Stimulated activated CD4-positive, alpha-beta T cell treated with anti-CD3 and anti-CD28 coated beads, Interleukin-15, amount 100 ng/mL, for 48 hours (primary cell): ENCODE measurements at places on chromosomes 2 and 18.

DNA sequence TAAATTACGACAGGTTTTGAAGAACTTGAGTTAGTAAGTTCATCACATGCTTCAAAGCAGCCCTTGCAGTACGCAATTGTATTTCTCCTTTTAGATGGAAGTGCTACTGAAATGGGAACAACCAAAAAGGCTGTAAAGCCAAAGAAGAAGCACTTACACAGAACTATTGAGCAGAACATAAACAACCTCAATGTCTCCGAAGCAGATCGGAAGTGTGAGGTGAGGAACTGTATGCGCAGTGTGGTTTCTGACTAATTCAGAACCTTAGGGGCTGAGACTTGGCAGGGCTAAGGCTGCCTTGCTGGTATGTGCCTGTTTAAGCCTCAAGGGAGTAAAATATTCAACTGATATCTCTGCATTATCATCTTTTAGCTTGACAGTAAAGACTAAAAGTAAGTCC lies 8.4 kb downstream of the NCAPH start:
- no peak for DNase-seq

DNA sequence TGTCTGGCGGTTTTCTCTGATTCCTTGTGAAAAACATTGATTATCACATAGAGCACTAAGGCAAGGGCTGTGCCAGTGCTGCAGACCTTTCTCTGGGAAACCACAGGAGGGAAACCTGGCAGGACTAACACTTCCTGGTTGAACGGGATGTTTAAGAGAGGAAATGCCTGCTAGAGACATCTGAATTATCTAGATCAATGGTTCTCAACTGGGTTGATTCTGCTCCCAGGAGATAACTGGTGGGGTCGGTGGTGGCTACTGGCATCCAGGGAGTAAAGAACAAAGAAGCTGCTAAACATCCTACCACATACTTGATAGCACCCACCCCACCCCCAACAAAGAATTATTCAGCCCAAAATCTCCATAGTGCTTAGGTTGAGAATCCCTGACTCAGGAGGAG lies 37.5 kb downstream of the DDX18 start:
- DNase-seq: no peak

DNA sequence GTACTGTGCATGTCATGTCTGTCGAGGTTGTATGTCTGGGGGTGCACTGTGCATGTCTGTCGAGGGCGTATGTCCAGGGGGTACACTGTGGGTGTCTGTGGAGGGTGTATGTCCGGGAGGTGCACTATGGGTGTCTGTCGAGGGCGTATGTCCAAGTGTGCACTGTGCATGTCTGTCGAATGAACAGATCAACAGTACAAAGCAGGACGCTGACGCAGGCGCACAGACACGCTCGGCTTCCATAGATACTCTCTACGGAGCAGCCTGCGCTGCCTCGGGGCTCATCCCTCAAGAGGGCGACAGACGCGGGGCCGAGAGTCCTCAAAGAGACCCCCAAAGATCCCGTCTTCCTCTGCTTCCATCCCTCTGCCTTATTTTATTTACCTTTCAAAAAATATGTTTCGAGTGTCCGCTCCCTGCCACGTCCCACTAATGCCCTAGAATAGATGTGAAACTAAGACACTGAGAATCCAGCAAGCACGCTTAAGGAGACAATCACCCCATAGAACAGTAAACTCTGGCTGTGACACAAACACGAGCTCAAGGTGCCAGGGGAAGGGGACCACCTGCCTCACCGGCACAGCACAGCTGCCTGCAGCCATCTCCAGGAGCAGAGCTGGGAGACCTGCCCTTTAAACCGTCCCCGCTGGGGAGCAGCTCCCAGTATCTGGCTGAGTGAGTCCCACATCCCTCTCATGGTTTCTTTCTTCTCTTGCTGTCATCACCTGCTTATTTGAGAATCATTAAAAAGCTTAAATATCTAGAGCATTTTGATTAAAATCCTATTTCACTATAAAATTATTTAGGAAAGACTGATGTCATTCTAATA lies 250.5 kb upstream of the MYT1L start:
- DNase-seq: no peak

DNA sequence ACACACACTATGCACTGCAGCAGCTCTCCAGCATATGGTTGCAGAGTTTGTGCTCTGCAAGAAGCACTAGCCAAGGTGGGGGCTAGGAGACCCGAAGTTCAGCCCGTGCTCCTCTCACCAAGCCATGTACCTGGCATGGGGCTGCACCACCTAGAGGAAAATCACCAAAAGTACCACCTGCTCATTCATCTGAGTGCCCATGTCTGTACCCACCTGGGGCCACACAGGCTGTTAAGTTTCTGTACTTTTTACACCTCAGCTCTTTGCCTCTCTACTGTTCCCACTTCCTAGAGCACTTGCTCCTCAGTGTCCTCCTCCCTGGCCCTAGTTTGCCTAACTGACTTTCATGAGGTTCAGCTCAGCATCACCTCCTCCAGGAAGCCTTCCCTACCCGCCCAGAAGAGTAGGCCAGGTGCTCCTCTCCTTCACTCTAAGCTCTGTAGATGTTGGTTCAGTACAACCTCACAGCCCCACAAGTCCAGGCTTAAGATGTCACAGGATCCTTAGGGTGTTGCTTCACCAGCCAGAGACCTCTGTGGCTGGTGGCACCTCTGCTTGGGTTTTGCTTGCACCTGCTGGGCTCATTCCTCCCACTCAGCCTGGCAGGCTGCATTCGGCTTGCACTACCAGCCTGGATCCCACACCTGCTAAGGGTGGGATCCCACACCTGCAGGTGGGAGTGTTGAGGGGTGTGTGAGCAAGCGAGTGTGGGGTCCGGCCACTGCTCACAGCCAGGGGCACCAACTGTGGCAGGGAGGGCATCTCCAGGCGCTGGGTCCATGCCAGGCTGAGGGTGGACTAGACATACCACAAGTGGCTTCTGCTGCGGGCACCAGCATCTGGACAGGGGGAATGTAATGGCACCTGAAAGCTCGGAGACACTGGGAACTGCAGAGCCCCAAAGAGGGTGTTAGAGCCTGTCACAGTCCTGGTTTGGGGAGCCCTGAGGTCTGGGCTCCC lies 10.2 kb upstream of the TFCP2L1 start:
- DNase-seq: no peak

- no peak for DNase-seq
These were observed 88.2 kb downstream of the ACKR3 start for GRCh38 chr2:236657801-236658200.

DNA sequence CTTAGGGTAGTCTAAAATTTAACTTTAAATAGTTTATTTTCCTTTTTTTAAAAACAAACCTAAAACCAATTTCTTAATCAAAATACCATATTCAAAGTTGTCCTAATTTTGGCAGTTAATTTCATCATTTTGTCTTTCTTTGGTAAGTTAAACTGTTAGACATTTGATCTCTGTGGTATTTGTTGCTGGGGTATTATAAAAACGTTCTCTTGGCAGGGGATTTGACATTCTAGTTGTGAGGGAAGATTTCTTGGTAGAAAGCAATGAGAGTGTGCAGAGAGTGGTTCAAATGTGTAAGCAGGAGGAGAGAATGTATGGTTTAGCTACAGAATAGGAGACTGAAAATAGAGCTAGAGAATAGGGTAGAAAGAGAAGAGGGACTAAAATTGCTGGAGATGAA lies 14.6 kb downstream of the GULP1 start:
- no peak for DNase-seq

DNA sequence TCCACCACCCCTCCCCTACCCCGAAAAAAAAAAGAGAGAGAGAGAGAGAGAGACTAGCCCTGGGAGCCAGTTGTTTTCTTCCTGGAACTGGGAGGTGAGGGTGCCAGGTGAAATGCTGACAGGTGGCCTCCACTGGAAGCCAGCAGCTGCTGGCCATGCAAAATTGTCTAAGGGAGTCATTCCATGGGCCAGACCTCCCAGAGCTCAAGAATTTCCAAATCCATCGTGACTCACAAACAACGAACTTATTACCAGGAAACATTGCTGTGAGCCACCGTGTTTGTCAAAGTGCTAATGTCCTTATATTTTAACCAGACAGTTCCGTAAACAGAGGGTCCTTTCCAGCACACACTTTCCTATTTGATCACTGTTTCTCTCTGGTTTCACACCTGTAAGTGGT lies 68.5 kb upstream of the PID1 start:
- no peak for DNase-seq

DNA sequence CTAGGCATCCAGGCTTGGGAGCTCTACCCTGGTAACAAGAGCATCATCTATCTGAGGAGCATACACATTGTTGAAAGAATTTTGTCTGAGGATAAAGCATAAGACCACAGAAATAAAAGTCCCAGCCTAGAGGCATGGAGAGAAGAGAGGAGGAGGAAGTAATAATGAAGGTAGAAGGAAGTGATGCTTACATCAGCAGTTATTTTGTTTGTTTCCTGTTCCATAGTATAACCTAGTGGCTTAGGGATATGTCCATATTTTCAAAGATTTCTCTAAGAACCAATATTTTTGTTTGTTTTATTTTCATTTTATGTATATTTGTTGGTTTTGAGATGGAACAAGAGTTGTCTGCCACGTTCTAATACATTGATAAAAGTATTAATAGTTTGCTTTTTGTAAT lies 407.4 kb upstream of the SETBP1 start:
- DNase-seq: no peak
